ENCODE measurements at places on chromosomes 13 and 19.
A peak's percentile ranks its signal among the peaks of the same experiment; 100 is the strongest.

DNA sequence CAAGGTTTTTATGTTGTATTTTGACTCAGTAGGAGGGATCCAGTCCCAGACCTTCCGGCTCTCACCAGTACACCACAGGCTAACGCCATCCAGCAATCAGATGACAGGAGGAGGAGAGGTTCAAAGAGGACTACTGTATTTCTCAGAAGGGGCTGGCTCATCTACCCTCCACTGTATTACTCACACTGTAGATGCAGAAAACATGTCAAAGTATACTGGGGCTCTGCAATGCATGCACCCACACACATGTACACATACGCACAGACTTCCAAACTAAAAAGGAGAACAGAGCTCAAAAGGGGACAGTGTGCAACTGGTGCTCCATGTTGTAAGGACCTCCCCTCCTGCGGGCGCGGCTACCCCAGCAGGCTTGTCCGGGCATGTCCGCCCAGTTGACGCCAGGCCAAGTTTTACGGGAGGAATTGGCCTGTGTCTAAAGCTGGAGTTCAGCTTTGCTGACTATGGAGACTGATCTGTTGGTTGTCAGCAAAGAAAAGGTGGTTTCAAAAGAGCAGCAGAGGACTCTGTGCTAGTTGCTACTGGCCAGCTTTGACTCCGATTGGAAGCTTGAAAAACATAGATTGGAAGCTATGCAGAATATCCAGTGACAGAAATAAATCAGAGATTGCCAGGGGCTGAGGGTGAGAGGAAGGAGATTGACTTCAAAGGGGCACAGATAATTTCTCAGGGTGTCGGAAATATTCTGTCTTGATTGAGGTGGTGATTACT, 314.2 kb downstream of the DLEU7 start:
- no peak for DNase-seq

GRCh38 chr13:95385798-95386197, 84.5 kb upstream of the ABCC4 start:
- DNase-seq = no peak

DNA sequence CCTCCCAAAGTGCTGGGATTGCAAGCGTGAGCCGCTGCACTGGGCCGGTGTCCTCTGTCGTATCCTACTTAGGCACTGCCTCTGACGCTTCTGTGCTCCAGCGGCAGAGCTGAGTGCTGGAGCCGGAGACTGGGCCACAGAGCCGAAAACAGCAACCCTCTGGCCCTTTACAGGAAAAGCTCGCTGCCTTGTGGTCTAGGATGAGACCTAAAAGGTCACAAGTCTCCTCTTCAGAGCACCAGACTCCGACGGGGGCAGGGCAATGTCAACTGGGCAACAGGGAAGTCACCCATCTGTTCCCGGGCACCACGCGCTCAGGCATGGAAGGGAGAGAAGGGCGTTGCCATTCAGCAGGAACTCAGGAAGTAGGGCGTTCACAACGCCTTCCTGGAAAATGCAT, 91.7 kb downstream of the GADD45B start:
- DNase-seq = no peak

GRCh38 chr13:73355134-73355533, 296.3 kb downstream of the KLF5 start:
- DNase-seq = no peak

DNA sequence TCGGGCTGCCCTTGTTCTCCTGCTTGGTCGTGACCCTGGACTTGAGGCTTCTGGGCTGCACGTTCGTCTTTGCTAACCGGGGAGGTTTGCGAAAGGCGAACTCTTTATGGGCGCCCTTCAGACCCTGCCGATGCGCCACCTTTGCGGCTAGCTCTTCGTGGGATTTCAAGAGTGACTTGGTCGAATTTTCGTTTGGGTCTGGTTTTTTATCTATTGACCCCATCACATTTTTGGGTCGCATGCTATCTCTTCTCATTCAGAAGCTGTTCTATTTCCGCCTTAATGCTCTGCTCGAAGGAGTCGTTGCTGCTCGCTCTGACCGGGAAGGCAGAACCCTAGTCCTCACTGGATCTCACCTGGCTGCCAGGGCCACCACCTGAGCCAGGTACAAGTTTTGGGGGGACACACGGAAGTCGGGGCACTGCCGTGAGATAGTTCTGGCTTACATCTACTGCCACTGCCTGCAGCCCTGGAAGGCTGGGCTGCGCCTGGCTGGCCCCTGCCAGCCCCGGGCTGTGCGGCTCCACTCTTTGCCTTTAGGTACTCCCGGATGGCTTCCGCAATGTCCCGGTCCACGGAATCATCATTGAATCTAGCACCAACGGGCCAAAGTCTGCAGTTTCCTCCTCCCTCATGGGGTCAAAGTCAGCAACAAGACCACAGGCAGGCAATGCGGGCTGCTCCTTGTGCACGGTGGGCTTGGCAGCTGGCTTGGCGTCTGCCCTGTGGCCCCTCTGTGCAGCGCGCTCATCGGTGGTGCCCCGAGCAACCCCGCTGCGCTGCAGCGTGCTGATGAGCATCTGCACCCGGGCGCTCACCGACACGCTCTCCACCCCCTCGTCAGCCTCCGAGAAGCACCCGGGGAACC, 16.2 kb downstream of the RB1 start:
- no peak for DNase-seq

GRCh38 chr13:106942563-106942962, 374.6 kb upstream of the ARGLU1 start:
- no peak for DNase-seq

DNA sequence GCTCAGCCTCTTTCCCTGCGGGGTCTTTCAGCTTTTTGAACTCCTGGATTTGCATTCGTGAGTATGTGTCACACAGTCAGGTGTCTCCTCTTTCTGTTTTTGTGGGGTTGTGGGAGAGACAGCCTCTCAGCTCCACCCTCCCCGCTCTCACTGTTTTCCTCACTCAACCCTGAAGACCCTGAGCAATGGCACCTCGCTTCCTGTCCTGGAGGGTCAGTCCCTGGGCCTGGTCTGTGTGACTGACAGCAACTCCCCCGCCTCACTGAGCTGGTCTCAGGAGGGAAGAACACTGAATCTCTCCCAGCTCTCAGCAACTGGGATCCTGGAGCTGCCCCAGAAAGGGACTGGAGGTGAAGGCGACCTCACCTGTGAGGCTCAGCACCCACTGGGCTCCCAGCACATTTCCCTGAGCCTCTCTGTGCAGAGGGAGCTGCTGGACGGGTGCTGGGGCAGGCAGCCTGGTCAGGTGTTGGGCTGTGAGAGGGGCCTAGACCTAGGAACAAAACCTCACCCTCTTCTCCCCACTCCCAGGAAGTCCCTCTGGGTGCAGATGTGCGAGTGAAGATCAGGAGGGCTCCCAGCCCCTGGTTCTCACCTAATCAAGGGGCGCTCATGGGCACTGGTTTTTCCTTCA, 4.2 kb upstream of the SIGLEC7 start:
- no peak for DNase-seq

DNA sequence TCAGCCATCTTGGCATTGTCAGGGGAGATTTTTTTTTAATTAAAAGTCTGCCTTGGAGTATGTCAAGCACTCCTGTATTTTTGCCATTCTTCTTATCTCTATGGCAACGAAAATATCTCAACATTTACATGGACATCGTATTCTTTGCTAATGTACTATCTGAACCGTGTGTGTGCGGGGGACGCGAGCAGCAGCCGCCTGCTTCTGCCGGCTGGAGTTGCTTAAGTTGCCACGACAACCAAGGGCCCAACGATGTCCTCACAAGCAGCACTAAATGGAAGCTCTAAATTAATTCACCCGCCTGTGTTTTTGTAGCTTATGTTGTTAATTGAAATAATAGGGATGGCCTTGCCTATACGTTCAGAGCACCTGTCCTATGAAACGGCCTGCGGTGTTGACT, 309.5 kb downstream of the TEX29 start:
- no peak for DNase-seq

DNA sequence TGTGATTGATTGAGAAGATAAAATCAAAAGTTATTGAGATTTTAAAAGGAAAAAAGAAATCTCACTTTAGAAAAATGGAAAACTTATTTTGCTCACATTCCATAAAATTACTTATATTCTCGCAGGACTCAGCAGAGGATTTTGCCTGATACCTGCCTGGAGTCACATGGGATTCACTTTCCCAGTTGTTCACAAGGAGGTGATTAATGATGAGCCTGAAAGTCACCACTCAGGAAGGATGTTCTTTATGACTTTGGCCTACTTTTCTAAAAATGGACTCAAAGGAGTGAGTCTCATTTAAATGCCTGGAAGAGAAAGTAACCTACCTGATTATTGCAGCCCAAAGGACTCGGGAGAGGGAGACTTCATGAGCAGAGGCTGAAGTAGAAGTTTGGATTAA, 34.5 kb upstream of the FAM216B start:
- DNase-seq = no peak

DNA sequence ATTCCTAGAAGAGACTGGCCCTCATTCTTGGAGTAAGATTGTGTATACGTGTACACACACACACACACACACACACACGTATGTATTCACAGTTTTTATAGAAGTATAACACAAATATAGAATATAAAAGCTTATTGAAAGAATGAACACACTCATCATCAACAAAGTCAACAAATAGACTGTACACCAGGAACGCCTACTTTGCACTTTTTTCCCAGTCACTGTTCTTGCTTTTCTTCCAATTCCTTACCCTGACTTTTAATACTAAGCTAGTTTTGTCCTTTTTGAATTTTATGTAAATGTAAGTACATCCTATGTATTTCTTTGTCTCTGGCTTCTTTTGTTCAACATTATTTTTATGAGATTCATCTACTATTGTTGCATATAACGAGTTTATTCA, 264.5 kb downstream of the MAB21L1 start:
- no peak for DNase-seq

GRCh38 chr19:1471515-1472160, 7.4 kb downstream of the C19orf25 start:
- no peak for DNase-seq

GRCh38 chr13:46983881-46984280, 87.0 kb upstream of the HTR2A start:
- no peak for DNase-seq

DNA sequence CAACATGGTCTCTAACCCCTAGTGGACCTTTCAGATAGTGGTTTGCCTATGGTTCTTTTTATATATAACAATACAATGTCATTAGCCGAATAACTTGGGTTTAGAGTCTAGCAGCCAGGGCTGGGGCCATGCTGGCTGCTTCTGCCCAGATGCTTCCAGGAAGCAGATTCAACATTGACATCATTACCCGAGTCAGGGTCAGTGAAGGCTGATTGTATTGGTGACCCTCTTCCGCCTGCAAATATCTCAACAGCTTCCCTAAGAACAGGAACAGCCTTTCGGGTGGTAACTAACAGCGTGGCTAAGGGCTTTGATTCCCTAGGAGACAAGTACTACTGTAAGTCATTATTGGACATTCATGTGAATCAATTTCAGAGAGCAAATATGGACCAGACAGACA, 476.4 kb downstream of the UQCRFS1 start:
- no peak for DNase-seq

GRCh38 chr13:30798776-30799355, 63.5 kb downstream of the ALOX5AP start:
- DNase-seq = no peak

- no peak for DNase-seq
Measured at GRCh38 chr19:51688671-51689571, 4.2 kb upstream of the SPACA6 start.

GRCh38 chr13:43003010-43003409, 11.0 kb upstream of the EPSTI1 start:
- DNase-seq = no peak

GRCh38 chr19:6375411-6376010, at the start of gene PSPN:
TSS of gene PSPN (minus strand) at chr19:6375933. CDS start at chr19:6375849, 84 bp downstream.
- DNase-seq = no peak

- DNase-seq = peak; percentile 49
Measured at GRCh38 chr19:35211545-35212230, 16.9 kb downstream of the FAM187B start.

DNA sequence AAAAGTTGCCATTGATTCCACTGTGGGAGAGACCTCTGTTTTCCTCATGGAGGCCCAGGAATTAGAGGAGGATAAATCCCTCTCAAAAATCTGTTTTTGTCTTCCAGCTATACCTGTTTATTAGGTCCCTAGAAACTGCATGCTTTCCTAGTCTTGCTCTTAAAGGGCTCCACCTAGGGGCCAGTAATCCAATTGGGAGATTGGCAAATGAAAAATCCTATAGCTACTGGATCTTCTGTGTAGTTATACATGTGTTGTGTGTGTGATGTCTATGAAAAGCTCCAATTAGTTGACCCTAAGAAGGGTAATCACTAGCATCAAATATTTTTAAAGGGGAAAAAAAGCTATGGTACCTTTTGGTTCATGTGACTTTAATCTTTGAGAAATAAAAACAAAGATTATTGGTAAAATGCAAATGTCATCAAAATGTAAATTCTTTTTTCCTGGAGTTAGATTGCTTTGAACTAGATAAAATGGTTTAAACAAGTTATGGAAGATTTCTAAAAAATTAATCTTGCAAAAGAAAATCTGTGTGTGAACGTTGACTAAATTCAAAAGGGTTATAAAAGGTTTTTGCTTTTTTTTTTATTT, 63.4 kb upstream of the C1QTNF9B start:
- DNase-seq = no peak

DNA sequence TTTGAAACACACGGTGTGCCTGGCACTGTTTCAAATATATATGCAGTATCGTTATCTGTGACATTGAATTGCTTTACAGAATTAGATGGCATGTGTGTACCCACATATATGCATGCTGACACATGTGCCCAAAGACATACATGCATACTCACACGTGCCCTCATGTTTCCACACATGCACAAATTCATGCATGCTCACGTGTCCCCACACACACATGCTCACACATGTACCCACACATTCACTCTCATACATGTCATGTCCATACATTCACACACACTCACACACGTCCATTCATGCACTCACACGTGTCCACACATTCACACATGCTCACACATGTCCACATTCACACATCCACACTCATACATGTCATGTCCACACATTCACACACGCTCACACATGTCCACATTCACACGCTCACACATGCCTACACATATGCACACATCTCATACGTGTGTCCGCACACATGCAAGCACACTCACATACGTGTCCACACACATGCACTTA, 17.9 kb upstream of the C13orf46 start:
- DNase-seq = no peak

DNA sequence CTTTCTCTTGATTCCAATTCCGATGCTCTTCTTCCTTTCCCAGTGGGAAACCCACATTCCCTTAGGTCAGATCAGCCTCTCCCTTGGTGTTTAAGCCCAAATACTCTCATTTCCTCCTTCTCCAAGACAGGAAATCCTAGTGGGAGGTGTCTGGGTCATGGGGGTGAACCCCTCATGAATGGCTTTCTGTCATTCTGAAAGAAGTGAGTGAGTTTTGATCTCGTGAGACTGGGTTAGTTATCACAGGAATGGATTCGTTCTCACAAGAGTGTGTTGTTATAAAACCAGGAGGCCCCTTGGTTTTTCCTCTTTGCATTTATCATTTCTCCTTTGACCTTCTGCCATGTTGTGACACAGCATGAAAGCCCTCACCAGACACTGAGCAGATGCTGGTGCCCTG, 76.2 kb upstream of the MTIF3 start:
- no peak for DNase-seq

- DNase-seq = no peak
Measured at GRCh38 chr13:111187960-111188541, 72.9 kb downstream of the ARHGEF7 start.

- no peak for DNase-seq
Measured at GRCh38 chr13:32825481-32825880, 190.7 kb upstream of the KL start.

- DNase-seq = no peak
Measured at GRCh38 chr19:44677019-44677811, 5.9 kb downstream of the CEACAM19 start.

- DNase-seq = peak; percentile 30
Measured at GRCh38 chr13:110340812-110341444, 33.8 kb downstream of the COL4A2 start.
